ENCODE measurements at places on chromosomes 16 and 17.

DNA sequence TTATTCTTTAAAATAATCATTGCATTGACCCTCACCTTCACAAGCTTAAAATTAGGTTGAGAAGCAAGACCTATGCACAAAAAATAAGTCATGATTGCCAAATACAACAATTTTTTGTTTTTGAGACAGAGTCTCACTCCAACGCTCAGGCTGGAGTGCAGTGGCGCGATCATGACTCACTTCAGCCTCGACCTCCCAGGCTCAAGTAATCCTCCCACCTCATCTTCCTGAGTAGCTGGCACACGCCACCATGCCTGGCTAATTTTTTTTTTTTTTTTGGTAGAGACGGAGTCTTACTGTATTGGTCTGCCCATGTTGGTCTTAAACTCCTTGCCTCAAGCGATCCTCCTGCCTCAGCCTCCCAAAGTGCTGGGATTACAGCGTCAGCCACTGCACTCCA lies 24.2 kb downstream of the ZNF652 start:
- no peak for DNase-seq

- DNase-seq = peak; percentile 8
Measured at GRCh38 chr17:13182450-13182849, 164.6 kb upstream of the ELAC2 start.

GRCh38 chr17:47650525-47651522 lies 1.1 kb downstream of the KPNB1 start:
- DNase-seq = peak; percentile 96

GRCh38 chr17:2157081-2157480 lies 102.2 kb downstream of the HIC1 start:
- DNase-seq = no peak

All from transverse colon (tissue), 4 donors.